NCI-H526 (cell line): ENCODE measurements at places on chromosomes 7 and 10.

GRCh38 chr10:103558911-103559310 lies 65.4 kb downstream of the NEURL1 start:
- no peak for DNase-seq

DNA sequence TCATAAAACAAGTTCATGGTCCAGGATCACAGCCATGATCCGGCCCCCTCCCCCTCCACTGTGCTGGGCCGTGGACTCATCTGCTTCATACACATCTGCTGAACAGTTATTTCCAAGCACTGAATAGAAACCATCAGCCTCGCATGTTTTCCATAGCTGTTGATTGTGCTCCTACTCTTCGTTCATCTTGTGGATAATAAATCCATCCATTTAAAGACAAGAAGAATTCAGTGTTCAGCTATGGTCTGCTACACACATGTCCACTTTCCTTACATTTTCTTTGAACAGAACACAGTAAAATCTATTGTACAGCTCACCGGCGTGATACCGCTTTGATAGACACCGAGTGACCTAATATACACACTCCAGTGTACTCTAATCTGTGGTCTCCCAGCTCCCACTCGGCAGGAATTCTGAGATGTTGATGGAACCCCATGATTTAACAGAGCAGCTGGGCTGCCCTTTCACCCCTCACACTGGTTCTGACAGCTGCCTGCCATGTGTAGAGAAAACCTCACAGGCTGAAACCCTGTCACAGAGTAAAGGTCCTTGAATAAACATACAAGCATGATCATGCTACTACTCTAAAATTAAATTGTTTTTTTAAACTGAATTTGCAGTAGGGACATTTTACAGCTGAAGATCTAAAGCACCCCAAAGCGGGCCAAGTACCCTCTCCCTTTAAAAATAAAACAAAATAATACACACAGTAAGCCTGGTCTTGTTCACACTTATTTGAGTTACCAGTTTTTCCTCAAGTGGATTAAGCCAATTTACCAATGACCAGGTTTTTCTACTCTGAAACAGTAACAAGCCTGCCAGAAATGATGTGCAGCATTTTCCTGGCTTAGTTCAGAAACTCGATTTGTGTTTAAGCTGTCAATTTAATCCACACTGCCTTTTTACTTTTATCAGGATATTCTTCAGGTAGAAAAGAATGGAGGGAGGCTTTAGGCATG lies 95.1 kb upstream of the FZD1 start:
- no peak for DNase-seq

DNA sequence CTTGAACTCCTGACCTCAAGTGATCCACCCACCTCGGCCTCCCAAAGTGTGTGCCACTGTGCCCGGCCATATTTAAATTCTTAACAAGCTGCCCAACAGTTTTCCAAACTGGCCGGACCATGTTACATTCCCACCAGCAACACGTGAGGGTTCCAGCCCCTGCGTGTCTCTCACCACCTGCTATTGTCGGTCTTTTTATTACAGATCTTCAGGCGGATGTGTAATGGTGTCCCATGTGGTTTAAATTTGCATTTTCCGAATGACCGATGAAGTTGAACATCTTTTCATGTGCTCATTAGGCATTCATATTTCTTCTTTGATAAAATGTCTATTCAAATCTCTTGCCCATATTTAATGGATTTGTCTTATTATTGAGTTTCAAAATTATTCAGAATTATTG lies 11.5 kb downstream of the ELFN1 start:
- peak; percentile 72 for DNase-seq

DNA sequence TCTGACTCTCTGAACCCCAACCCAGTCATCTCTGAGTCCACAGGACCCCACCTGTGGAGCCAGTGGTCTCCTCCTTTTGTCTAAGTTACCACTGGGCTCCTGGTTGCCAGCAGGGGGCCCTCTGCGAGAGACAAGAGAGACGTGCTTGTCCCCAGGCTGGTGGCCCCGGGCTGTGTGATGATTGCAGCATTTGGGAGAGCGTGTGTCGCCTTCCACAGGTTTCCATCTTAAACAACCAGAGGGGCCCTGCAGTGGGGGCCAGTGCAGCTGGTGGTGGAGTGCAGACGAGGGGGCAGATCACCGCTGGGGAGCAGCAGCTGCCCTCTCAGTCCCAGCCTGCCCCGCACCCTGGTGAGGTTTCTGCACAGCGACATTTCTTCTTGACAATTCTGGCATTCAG lies 122.4 kb upstream of the PPP2R2D start:
- no peak for DNase-seq

DNA sequence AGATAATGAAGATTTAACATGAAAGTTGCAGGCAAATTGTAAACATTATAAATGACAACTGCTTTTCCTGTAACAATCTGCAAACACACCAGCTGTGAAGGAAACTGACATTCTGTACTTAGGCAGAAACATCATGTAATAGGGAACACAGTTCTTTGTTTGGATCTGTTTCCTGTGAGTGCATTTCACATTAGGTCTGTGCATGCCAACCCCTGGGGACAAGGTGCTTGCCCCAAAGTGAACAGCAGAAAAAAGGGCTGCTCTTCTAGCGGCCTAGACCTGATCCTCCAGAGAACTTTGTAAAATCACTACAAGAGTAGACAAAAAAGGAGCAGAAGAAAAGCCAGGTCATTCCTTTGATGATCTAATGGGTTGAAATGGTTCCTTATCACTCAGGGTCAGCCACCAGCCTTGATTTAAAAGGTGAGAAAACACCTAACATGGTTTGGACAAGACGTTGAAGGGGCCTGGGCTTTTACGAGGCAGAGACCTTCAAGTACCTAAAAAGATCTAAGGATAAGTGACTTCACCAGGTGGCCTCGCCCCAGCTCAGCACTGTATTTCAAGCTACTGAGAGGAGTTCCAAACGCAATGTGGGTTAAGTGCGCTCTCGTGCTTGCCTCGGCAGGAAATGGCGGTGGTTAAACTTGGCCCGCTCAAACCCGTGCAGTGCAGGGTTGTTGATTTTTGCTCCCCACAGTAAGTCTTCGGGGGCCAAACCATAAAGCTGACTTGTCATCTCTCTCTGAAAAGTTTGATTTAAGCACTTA lies 249.7 kb downstream of the CREB5 start:
- no peak for DNase-seq

DNA sequence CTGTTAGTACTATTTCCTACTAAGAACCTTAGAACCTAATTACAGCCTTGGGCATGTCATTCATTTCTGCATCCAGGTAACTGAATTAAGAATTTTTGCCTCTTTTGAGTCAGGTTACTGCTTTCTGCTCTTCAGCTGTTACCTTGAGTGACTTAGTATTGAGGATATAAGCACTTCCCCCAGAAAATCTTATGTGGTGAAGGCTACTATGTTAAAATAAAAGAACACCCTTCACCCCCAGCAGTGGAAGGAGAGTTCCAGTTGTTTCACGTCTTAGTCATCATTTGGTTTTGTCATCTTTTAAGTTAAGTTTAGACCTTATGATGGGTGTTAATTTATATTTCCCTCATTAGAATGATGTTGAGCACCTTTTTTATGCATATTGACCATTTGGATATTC lies 82.8 kb downstream of the GLCCI1 start:
- DNase-seq, result no peak

DNA sequence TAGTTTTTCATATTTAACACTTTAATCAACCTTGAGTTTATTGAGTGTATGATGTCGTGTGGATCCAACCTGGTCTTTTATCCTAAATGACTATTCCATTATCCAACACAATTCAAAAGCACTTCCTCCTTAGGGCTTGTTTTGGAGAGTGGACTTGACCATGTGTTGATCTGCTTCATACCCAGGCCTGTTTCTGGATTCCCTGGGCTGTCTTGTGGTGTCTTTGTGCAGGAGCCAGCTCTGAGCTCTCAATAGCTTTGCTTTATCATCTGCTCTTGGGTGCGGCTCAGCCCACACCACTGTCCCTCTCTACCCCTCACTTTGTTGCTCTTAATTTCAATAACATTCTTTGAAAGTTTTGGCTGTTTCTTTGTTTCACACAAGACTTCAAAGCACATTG lies 70.9 kb upstream of the CHST15 start:
- DNase-seq, result no peak

DNA sequence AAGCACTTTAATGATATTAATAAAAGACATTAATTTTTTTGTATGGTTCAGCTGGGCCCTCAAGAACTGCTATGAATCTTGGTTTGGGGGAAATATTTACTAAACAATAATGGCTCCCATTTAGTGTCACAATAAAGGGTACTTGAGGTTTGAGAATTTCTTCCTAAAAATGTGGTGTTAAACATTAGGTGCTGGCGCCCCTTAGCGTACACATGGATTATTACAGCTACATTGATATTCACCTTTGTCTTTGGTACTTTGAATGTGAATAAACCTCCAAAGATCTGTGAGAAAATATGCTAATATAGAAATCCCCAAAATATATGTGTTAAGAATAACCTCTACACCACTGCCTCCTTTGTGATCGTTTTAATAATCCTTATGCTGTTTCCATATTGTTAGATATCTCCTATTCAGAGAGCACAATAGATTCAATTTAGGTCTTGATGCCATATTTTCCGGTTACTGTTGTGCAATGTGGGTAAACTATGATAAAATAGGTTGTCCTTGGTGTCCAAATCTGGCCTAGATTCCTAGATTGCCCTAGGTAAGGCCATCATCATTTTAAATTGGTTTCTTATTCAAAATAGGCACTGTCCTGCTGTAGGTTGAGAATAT lies 161.8 kb upstream of the CACNA2D1 start:
- DNase-seq, result no peak

DNA sequence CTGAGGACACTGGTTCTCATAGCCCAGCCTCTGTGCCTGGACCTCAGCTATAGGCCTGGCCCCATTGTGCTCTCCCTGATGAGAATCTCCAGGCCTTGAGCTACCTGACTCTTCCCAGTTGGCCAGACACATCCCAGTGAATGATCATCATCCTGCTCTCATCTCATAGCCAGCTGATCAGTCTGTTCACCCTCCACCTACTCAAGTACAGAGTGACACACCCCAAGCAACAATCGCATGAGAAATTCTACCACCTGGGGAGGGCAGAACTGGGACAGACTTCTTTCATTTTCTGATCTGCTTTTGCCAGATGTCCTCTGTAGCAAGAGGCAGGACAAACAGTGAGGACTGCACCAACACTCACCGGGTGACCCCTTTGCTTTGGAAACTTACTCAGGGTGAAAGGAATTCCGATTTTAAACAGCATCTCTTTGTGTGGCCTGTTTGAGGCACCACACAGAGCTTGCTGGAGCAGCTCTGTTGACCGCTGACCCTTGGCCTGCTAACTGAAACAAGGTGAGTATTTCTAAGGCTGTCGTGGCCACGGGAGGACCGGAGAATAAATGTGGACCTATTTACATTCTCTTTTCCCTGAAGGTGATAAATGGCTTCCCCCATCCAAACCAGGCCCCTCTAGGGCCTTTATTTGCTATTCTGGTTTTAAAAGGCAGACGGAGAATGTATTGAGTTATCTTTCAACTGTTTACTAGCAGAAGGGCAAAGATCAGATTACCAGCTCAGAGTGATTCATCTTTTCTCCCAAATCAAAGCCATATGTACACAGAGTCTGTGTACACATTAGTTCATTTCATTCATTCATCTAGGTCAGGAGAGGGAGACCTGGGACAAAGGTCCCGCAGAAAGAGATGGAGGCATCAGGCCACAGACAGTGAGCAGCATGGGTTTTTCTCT lies 181.4 kb upstream of the TNS3 start:
- no peak for DNase-seq

GRCh38 chr10:130656187-130656575 lies 520.0 kb downstream of the GLRX3 start:
- no peak for DNase-seq

DNA sequence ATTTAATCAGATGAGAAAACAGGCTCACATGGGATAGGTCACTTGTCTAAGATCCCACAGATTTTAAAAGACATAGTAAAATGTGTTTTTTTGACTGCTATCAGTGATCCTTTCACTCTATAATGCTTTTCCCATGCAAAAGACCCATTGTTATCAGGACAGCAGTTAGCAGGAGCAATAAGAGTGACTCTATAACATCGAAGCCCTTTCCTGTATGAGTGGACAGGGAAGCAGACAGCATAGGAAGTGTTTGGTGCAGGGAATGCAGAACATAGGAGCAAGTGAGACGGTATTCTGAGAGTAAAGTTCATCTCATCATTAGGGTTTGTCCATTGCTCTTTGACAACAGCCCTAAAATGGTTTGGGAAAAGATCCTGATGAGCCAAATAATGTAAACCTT lies 68.5 kb downstream of the SLC25A13 start:
- DNase-seq, result no peak

DNA sequence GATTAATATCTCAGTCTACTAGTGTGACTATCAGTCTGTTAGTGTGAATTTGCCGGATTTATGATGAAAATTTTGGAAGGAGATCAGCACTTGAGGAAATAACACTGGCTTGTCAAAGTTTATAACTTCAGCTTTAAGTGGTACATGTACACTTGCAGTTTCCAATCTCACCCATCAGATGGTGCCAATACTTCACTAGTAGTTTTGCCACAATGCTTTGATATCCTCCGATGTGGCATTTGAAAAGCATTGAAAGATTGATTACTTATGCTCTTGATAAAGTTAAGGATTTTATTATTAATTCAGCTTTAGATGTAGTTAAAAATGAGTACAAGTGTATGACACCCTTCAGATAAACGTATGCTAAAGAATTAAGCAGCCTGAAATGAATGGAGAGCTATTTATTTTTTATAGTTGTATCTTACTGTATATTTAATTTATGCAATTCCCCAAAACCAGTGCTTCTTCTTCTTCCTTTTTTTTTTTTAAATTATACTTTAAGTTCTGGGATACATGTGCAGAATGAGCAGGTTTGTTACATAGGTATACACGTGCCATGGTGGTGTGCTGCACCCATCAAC lies 98.2 kb downstream of the ANLN start:
- DNase-seq, result peak; percentile 69

GRCh38 chr10:28137907-28138880 lies 139.3 kb upstream of the ODAD2 start:
- no peak for DNase-seq

DNA sequence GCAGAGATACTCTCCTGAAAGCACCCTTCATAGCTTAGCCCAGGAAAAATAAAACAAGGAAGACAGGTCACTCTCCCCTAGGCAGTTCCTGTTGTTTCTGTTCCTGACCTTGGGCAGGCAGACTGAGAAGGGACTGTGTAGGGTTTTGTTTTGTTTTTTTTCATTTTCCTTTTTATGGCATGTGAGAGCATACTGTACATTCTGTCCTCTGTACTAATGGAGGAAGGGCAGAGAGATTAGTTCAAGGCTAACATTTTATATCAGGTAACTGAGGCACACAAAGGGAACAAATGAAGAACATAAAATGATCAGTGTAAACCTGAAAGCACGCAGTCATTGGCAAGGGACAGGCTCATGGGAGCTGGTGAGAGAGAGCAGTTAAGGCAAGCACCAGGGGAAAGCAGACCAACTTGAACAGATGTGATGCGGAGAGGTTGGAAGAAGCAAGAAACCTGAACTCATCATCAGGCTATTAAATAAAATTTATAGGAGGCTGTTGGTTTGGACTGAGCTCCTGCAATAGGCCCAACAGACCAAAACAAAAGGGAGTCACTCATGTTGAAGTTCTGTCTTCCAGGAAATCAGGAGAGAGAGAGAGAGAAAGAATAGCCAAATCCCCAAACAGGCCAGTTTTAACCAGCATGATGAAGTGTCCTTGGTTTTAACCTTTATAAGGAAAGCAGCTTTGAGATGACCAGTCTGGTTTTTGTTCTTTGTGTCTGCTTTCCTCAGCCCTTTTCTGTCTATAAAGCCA lies 34.1 kb upstream of the PDCD4 start:
- no peak for DNase-seq

- DNase-seq, result no peak
Observed at GRCh38 chr10:4343873-4344272, 482.1 kb upstream of the AKR1E2 start.

- DNase-seq, result no peak
Observed at GRCh38 chr10:102240467-102241031, 763 bp downstream of the PITX3 start.
